ENCODE measurements at places on chromosomes 16 and 17.

- no peak for DNase-seq
Measured at GRCh38 chr16:87495578-87496446, 3.0 kb upstream of the ZCCHC14 start.

DNA sequence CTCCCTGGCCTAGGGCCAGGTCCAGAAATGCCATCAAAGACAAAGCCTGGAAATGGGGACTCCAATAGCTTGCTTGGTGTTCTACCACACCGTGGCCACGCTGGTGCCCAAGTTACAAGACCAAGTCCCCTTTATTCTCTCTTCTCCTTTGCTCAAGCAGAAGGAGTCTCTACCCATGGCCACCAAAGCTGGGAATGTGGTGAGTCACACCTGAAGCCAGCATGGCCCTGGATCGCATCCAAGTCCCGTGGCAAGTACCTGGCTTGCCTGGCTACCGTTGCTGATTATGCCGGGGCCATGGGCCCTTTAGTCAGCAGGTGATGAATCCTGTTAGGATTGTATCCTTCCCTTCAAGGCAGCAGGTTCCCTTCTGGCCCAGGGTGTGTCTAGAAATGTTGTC lies 260.0 kb downstream of the HAPSTR1 start:
- no peak for DNase-seq

DNA sequence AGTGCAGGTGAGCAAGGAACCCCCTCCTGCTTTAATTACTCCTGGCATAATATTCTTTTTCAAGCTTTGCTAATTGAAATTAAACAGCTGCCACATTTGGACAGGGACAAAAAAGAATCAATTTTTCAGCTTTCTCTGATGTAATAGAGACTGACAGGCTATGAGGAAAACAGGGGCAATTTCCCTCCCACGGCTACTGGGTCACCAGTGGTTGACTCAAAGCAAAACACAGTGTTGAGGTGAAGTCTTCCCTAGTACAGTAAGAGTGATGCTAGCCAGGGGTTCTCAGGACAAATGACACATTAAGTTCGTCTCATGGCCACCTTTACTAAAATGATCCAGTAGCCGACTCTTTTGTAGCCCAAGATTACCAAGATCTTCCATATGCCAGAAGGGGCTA lies 38.6 kb upstream of the PMFBP1 start:
- DNase-seq = no peak

DNA sequence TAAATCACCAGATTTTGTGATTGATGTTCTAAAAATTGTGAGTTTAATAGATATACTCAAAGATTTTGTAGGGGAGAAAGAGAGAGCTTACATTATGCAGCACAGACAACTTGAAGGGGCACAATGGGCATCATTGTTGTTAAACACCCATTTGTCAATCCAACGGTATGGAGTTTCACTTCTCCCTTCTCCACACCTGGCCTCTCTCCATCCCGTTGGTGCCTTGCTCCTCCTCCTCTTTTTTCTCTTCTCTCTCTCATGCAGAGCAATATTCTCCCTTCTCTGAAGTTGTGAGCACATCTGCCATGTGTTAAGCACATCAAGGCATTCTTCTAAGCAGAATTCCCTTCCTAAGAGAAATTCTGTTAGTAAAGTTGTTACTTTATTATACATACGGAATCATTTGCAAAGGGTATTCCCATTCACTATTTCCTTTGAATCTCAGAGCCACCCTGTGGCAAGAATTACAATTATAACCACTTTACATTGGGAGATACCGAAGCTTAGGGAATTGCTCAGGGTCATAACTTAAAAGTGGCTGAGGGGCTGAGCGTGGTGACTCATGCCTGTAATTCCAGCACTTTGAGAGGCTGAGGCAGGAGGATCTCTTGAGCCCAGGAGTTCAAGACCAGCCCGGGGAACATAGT lies 40.5 kb upstream of the SKAP1 start:
- no peak for DNase-seq

DNA sequence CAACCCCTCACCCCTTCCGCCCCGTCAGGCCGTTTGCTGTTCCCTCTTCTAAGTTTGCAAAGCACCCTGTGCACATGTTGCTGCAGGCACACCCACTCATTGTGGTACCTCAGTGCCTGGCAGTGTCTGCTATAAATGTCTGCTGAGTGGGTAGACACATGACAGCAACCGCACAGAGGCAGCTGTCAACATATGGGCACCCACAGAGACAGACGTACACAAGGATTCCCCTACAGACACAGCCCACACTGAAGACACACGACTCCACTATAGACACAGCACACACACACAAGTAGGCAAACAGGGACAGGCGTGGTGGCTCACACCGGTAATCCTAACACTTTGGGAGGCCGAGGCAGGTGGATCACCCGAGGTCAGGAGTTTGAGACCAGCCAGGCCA lies 17.8 kb upstream of the CRK start:
- no peak for DNase-seq

- DNase-seq = no peak
Measured at GRCh38 chr16:11949527-11949926, 7.7 kb upstream of the NPIPB2 start.

- DNase-seq = no peak
Measured at GRCh38 chr16:15536843-15537242, 102.5 kb downstream of the BMERB1 start.

DNA sequence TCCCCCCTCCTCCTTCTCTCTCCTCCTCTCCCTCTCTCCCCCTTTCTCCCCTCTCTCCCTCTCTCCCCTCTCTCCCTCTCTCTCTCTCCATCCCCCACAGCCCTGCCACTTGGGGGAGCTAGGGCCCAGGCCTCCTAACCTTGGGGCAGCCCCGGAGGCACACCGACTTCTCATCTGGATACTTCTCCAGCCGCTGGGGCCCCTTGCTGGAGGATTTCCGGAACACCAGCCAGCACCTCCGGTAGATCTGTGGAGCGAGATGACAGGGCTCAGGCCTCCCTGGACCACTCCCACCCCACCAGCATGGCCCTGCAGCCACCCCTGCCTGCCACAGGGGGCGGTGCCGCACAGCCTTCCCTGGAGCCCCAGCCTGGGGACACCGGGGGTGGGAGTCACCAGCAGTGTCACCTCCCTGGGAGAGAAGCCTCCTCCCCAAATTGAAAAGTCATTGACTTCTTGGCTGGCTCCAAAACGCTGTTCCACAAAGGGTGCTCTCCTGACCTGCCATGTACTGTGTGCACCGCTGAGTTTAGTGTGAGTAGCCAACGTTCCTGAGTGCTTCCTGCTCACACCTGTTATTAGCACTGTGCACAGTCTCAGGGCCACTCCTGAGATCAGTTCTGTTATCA lies 10.5 kb downstream of the DOK4 start:
- DNase-seq = peak; percentile 22

DNA sequence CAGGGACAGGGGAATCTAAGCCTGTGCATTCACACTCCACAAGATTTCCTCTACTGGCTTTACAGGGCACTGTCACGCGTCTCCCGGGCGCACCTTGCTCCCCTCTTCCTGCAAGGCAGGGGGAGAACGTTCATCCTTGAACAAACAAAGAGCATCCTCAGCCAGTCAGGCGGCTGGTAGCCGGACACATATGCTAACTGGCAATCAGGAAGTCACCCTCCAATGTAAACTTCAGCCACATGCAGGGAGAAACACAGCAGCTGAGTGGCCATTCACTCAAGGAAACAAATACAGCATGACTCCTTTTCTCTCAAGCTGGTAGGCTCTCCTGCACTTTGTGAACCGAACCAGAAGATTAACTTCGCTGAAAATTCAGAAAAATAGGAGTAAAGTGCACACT lies 10.8 kb upstream of the HSBP1 start:
- no peak for DNase-seq

GRCh38 chr17:8345052-8345690 lies 5.5 kb downstream of the ODF4 start:
- no peak for DNase-seq

GRCh38 chr17:29116804-29117753 lies 63.1 kb downstream of the MYO18A start:
- DNase-seq = peak; percentile 68

- no peak for DNase-seq
Measured at GRCh38 chr17:39946551-39947330, 16.1 kb upstream of the GSDMA start.

GRCh38 chr16:68389006-68389405 lies 59.3 kb downstream of the SMPD3 start:
- no peak for DNase-seq

- peak; percentile 81 for DNase-seq
Measured at GRCh38 chr16:11667824-11668622, at the start of gene SNN. SNN (plus strand) TSS chr16:11668455; CDS start chr16:11676060, 7,605 bp downstream.

GRCh38 chr17:16584273-16584995 lies 15.4 kb upstream of the ZNF287 start:
- peak; percentile 86 for DNase-seq

GRCh38 chr17:79033046-79033616 lies 9.2 kb downstream of the C1QTNF1 start:
- DNase-seq = no peak

DNA sequence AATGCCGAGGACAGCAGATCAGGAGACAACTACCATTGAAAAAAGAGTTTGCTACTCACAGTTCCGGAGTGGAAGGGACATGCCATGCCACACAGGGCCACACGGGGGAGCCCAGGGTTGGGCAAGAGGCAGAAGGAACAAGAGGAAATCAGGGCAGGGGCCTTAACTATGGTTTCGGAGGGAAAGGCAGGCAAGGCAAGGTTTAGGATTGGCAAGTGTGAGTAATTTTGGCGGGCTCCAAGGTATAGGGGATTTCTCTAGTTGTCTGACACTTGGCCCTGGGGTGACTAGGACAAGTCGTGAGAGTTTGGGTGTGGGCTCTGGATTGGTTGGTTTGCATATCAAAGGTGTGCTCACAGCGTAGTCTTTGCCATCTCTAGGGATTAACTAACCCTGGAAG lies 27.0 kb upstream of the NTN1 start:
- peak; percentile 44 for DNase-seq

- no peak for DNase-seq
Measured at GRCh38 chr17:75550139-75550465, 24.6 kb downstream of the LLGL2 start.

DNA sequence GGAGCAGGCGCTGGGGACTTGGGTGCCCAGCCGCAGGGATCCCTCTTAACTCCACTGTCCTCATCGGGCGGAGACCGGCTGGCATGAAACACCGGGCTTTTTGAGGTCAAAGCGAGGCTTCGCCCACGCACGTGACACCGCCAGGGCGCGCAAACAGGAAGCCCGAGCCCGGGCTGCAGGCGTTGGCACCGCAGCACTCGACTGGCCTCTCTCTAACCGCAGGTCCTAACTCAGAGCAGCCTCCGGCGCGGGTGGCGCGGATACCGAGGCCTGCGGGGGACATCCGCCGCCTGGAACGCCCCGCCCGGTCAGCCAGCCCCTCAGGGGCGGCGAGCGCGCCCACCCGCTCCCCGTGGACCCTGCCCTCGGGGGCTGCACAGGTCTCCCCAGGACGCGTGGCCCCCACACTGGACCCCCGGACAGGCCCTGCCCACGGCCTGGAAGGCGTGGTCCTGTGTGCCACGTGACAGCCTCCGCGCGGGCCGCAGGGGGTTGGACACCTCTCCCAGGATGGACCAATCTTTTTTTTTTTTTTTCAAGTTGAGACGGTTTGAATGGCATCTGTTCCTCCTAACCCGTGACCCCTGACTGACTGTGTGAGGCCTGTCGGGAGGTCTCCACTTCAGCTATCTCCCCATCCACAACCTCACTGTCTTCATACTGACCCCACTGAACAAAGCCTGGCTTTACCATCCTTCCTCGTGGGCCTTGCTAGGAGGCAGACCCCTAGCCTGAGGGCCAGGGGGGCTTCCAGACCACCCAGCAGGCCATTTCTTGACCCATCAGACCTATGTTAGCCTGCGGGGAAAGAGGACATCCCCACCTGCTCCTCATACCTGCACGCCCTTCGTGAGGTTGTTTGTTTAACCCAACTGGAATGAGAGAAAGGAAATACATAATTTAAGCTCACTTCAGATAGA lies 8.4 kb upstream of the SLC47A2 start:
- peak; percentile 12 for DNase-seq

DNA sequence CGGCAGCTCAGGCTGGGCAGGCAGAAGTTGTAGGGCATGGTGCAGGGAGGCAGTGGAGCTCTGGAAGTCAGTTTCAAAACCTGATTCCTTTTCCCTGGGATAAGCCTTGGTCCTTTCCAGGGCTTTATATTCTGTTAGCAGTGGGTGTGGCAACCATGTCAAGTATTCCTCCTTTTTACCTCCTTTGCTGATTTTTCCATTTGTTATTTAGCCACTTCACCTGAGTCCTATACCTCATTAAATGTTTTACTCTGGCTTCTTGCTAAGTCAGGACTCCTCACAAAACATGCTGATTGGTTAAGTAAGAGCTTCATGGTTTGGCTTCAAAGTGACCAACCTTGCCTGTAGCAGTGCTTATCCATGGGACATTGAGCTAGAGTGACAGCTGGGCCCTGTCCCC lies at the start of gene KRT33B:
Gene KRT33B (minus strand): TSS at position 101 of the 400 bp plus-strand sequence. CDS start 63 bp downstream, at position 38.
- DNase-seq = no peak

GRCh38 chr17:27327397-27327796 lies 33.5 kb downstream of the WSB1 start:
- no peak for DNase-seq

DNA sequence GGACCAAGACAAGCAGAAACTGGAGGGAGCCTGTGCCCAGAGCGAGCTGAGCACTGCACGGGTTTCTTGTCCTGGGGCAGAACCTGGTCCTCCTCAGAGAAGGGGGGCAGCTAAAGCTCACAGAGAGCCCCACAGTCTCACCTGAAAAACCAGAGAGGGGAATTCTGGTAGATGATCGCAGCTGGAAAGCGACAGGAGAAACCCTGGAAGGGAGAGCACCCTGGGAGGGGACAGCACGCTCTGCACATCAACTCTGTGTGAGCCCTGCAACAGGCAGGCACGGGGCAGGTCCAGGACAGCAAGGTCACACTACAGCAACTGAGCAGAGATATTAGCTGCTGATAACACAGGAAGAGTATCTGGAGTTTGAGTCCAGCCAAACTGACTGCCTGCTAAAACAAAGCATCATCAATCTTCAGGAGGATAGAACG lies 18.2 kb downstream of the ZCCHC14 start:
- DNase-seq = no peak

DNA sequence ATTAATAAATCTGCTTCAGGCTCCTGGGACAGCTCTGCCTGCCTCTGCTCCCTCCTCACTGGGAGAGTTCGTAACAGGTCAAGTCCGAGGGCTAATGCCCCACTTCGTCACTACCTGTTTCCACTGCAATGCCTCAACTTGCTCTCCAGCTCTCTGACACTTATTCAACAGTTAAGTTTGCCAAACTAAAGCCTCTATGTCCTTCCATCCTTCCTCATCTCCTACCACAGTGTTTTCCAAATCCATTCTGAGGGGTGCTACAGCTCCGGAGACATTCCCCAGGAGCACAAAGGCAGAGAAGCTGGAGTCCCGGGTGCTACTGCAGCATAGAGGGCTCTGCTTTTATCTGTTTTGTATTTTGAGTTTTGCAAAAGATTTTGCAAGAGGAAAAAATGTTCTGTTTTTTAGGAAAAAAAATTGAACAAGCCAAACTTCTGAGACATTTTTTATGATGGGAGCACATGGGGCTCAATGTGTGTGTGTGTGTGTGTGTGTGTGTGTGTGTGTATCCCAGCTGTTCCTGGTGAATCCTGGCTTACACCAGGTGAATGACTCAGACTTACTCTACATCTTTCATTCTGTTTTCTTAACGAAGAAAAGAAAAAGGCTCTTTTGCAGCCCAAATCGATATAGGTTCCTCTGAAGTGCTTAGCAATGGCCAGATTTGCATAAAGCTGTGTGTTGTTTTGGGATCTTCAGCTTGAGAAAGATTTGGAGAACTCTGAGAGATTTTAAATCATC lies 46.1 kb upstream of the MYOCD start:
- DNase-seq = no peak

GRCh38 chr16:23397464-23397863 lies 55.5 kb downstream of the COG7 start:
- no peak for DNase-seq

- no peak for DNase-seq
Measured at GRCh38 chr17:33661975-33662374, 368.9 kb upstream of the ASIC2 start.

- DNase-seq = no peak
Measured at GRCh38 chr17:67461228-67461780, 84.2 kb downstream of the PITPNC1 start.

Measured in activated CD4-positive, CD25-positive, alpha-beta regulatory T cell (primary cell).